ENCODE measurements at places on chromosomes 2 and 18.

GRCh38 chr2:898319-898718 lies 52.3 kb upstream of the SNTG2 start:
- no peak for DNase-seq

DNA sequence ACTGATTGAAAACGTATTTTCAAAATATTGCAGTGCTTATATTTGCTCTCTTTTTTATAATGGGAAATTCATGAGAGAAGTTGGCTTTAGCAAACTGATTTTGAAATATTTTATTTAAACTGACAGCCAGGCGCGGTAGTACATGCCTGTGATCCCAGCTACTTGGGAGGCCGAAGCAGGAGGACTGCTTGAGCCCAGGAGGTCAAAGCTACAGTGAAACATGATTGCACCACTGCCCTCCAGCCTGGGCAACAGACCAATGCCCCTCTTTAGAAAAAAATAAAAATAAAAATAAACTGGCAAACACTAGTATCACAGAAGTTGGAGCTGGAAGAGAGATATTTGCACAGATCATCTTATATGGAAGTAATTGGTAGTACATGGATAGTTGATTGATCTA lies 20.7 kb downstream of the ZBTB7C start:
- DNase-seq: no peak

DNA sequence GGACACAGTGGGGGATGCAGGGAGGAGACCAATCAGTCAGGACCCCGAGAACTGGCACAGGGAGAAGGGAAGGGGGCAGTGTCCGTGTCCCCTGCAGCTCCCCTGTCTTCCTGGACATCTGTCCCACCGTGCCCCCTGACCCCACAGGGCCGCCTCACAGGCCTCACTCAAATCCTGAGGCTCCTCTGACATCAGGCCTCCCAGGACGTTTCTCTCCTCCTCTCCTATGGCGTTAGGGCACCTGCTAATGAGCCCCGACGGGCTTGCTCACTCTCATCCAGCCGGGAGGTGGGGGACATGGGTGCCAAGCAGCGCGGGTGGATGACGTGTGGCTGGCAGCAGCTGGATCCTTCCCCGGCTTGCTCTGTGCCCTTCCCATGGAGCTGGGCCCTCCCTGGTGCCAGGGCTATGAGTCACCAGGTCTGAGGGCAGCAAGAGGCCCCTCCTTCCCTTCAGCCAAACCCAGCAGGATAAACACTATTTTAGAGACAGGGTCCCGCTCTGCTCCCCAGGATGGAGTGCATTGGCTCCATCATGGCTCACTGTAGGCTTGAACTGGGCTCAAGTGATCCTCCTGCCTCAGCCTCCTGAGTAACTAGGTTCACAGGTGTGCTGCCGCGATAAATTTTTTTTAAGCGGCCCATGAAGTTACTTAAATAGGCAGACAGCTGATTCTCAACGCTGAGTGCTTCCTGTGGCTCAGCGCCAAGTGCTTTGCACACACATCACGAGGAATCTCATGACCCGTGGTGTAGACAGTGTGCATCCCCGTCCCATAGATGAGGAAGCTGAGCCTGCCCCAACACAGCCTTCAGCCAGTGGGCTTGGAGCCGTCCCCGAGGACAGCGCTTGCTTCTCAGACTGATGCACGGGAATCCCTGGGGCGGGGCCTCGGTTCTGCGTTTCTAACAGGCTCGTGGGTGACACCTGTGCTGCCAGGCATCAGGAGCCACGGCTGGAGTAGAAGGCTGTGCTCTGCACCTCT lies 64.5 kb upstream of the HDAC4 start:
- DNase-seq: no peak

GRCh38 chr18:64311859-64312258 lies 163.0 kb upstream of the LINC00305 start:
- no peak for DNase-seq

GRCh38 chr2:83747141-83747540 lies 711.9 kb downstream of the SUCLG1 start:
- no peak for DNase-seq

DNA sequence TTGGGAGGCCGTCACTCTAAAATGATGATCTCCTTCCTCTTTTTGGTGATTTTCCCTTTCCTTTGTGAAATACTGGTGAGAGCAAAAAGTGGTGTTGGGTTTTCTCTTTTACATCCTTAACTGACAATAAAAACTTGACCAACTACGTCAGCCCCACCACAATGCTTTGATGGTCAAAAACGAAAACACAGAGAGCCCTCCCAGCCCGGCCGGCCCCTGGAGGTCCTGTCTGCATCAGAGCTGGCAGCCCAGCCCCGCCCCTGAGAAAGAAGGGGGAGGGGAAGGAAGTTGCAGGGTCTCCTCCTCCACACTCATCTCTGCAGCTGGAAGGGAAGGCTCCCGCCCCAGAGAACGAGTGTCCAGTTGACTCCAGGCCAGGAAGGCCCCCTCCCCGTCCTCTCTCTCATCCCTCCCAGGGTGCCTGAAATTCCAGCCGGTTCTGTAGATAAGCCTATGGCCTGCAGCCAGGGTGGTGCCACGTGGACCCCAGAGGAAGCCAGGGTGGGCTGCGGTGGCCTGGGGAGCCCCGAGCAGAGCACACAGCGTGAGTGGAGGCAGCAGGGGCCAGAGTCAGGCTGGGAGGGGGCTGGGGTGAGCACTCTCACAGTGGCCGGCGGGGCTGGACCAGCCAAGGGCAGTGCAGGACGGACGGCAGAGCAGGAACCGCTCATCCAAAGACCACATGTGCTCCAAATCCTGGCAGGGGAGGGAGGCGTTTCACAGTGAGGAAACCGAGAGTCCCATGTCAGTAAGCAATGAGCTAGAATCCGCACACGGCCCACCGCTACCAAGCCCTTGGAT lies 19.8 kb downstream of the BIN1 start:
- DNase-seq: no peak

GRCh38 chr2:128549646-128550260 lies 231.1 kb upstream of the HS6ST1 start:
- DNase-seq: no peak

- no peak for DNase-seq
These were observed 76.2 kb downstream of the CDK15 start for GRCh38 chr2:201882353-201883090.

GRCh38 chr2:85889627-85890281 lies 964 bp upstream of the ST3GAL5 start:
- DNase-seq: peak; percentile 48

DNA sequence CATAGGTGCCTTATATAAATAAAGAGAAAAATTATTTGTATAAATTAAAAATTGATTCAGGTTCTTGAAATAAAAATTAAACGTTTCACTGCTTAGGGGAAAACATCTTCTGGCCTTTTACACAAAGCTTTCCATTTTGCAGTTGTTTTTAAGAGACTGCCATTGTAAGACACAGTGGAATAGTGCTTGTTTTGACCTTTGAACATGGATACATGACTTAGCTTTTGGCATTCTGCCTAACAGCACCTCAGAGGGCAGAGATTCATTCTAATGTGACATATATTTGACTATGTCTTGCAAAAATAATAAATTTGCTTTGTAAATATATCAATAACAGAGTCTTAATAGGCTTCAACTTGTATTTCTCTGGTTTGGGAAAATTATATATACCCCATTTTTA lies 142.1 kb downstream of the SLC4A10 start:
- no peak for DNase-seq

- DNase-seq: no peak
These were observed 7.4 kb downstream of the HTRA2 start for GRCh38 chr2:74537140-74537539.

- no peak for DNase-seq
These were observed 92.8 kb downstream of the PHLPP1 start for GRCh38 chr18:62808123-62808522.

DNA sequence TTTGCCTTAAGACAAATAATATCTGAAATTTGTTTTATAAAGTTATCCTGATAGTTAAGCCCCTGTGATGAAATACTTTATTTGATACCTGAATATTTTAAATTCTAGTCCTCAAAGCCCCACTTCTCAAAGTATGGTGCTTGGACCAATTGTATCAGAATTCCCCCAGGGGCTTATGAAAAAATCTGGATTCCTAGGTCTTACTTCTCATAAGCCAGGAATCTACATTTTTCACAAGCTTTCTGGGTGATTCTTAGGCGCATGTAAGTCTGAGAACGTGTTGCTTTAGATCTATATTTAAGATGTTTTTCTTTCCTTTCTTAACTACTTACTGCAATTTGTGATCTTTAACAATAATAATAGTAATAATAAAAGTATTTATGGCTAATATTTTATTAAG lies 53.1 kb downstream of the MYO1B start:
- DNase-seq: no peak

DNA sequence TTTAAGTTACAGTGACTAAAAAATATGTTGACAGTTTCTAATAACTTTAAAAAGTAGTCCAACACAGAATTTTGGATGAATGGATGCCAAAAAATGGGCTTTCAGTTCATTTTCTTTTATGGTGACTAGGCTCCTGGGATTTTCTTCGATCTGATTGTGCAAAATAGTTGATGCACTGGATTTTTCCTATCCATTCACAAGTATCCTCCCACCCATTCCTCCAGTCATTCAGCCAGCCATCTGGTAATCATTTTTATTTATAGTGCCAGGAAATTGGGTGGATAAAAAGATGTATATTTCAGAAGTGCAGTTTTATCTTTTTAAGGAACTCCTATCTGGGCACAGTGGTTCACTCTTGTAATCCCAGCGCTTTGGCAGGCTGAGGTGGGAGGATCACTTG lies 175.1 kb downstream of the PTPRM start:
- DNase-seq: no peak

- DNase-seq: no peak
These were observed 3.0 kb upstream of the RPL37A start for GRCh38 chr2:216495656-216496055.

- no peak for DNase-seq
These were observed 111.0 kb downstream of the ERBB4 start for GRCh38 chr2:212427638-212428037.

- DNase-seq: no peak
These were observed 704 bp downstream of the ANKRD53 start for GRCh38 chr2:70979180-70979488.

GRCh38 chr2:43676322-43677050 lies at the start of gene C1GALT1C1L:
Gene C1GALT1C1L, minus strand, starts transcription at chr2:43676429. Its CDS starts 107 bp downstream, at chr2:43676322.
- DNase-seq: peak; percentile 54

GRCh38 chr2:177242121-177242987 lies 22.2 kb downstream of the NFE2L2 start:
- no peak for DNase-seq

DNA sequence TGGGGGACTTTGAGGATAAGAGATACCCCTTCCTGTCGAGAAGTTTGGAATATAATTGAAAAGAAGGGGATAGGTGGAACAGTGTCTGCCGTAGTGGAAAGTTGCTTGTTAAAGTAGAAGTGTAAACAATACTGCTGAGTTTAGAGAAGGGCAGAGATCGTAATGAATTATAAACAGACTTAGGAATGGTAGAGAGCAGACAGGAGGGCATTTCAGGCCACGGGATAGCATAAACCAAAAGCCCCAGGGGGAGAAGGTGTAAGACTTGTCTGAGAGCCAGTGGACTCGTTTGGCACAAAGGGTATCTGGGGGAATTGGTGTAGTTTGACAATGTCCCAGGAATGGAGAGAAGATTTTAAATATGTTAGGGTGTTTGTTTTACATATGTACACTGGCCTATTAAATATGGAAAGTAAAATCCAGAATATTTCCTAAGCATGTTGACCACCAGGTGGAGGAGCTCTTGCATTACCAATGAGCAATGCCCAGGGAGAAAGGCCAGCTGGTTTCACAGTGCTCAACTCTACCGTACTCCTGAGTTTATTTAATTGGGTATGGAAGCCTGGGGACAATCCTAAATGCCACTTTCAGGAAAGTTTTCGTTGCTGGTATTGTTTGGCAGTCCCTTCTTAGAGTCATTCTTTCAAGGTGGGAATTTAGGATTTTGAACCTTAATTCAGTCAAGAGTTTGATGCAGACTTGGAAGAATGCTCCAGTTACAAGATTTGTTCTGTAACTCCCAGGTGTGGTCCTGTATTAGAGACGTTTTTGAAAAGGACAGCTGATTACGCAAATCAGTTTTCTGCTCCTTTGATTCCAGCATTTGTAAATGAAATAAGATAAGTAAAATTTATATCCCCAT lies 7.5 kb downstream of the COPS8 start:
- DNase-seq: no peak

GRCh38 chr2:102005989-102006885 lies 14.5 kb downstream of the IL1R2 start:
- no peak for DNase-seq

Data from hypothalamus (tissue), 51 donors.